Stimulated activated CD8-positive, alpha-beta memory T cell treated with anti-CD3 and anti-CD28 coated beads, Interleukin-4, amount 100 ng/mL, for 24 hours (primary cell): ENCODE measurements at places on chromosomes 7 and 10.

GRCh38 chr10:14500172-14500765, 169.5 kb upstream of the FRMD4A start:
- DNase-seq = no peak

- no peak for DNase-seq
Measured at GRCh38 chr7:43612599-43613589, 30.0 kb downstream of the STK17A start.

- DNase-seq = no peak
Measured at GRCh38 chr7:78746301-78746700, 707.2 kb downstream of the MAGI2 start.

DNA sequence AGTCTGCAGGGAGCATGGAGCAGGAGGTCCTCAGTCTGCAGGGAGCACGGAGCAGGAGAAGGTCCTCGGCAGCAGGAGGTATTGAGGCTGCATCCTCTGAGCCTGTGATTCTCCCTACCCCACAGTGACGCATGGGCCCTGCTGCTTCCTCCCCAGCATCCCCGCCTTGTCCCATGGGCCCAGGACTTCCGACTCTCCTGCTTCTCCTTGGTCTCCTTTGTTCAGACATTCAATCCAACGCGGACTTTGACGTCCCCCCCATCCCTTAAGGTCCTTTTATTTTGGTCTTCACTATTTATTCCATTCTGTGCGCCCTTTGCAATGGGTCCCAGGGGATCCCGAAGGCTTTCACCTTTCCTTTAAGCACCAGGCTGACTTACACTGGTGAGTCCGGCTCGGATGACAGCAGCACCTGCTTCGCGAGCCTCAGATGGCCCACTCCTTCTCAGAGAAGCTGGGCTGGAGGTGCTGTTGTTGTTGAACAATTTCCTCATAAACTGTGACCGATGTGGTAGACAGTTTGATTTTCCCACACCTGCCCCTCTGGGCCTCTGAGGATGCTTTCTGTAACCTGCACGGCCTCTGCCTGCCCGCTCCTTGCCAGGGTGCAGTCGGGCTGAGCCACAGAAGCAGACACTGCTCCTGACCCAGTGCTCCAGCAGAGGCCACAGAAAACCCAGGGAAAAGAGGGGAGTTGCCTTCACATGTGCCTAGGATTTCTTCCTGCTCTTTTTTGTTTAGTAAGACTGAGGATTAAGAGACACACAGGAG, 407.2 kb upstream of the SHH start:
- no peak for DNase-seq

DNA sequence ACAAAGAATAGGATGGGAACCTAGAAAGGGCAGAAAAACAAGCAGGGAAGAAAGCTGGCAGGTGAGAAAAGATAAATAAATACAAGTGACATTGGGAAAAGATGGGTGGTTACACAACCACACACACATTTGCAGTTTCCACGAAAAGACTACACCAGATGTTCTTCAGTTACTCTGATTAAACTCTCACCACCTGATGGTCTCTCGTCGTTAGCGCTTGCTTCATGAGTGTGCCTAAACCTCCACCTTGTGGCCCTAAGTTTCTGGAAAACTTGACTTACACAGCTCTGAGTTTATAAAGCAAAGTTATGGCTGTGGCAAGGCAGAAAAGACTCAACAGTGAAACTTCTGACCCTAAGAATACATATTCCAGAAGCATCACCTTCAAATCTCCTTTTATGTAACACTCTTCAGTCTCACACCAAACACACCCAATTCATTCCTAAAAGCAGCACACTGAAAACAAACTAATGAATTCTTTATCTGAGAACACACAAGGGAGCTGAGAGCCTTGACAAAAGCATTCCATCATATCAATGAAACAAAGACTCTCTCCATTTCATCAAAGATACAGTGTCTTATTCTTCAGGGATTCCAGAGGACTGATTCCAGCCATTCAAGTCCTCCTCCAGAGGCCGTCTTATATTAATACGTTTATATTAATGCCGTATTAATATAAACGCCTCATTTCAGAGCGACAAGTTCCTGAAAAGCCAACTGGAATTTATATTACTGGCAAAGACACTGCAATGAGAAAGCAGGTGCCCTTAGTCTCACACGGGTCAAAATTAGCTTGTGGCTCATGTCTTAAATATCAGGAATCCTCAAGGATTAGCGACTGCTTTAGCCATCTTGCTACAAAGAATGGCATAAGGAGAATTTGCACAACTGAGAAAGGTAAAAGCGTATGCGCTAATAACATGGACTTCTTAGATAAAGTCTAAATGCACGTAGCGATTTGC, 77.6 kb downstream of the RNF216 start:
- no peak for DNase-seq
